Brain microvascular endothelial cell (primary cell): ENCODE measurements at places on chromosomes 7 and 10.

- DNase-seq: no peak
These were observed 15.7 kb upstream of the PFKP start for GRCh38 chr10:3051692-3052091.

GRCh38 chr7:151321341-151321740 is 20.3 kb upstream of the NUB1 start:
- no peak for DNase-seq

- DNase-seq: no peak
These were observed 48.6 kb upstream of the NANOS1 start for GRCh38 chr10:118980870-118981269.

DNA sequence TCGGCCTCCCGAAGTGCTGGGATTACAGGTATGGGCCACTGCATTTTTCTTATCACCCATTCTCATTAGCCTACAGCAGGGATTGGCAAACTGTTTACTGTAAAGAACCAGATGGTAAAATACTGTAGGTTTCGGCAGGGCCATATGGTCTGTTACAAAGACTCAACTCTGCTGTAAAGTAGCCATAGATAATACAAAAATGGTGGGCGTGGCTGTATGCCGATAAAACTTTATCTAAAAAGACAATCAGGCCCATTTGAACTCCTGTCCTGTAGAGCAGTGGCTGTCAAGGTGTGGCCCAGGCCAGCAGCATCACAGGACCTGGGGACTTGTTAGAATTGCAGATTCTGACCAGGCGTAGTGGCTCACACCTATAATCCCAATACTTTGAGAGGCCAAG is 134.3 kb downstream of the CUX1 start:
- no peak for DNase-seq

DNA sequence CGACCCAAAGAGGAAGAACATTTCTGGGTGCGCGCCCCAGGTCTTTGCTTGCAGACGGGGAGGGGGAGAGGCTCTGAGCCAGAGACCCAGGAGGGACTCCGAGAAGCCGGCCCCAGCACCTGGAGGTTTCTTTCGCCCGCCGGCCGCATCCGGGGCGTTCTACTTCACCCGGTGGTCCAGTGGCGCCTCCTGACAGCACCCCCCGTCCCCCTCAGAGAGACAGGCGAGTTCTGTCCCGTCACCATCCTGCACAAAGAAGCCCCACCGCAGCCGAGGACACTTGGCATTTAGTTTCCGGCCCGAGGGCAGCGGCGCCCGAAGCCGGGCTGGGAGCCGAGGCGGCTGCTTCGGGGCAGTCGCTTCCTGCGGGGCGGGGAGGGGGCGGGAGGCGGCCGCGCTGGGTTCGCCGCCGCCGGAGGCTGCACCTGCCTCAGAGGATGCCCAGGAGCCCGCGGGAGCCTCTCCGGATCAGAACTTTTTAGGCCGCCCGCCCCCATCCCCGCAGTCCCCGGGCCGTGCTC is at the start of gene TMEM178B:
TSS of gene TMEM178B (plus strand) at position 424 of the 521 bp plus-strand sequence.
- no peak for DNase-seq

GRCh38 chr7:83410989-83411591 is 237.8 kb downstream of the SEMA3E start:
- peak; percentile 16 for DNase-seq

DNA sequence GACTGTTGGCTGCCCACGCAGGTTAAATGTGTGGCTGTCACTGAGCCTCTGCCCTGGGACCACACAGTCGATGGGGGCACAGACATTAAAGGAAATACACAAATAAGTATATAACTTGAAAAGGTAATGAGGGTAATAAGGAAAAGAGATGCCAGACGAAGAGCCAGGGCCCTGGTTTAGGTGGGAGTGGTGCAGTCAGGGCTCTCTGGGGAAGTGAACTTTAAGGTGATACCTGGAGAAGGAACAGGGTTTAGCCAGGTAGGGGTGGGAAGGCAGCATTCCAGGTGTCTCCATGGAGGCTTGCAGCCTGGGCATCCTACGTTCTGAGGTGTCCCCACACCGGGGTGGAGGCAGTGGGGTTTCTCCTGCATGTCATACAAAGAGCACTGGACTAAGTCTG is 50.4 kb downstream of the UNC5B start:
- no peak for DNase-seq

DNA sequence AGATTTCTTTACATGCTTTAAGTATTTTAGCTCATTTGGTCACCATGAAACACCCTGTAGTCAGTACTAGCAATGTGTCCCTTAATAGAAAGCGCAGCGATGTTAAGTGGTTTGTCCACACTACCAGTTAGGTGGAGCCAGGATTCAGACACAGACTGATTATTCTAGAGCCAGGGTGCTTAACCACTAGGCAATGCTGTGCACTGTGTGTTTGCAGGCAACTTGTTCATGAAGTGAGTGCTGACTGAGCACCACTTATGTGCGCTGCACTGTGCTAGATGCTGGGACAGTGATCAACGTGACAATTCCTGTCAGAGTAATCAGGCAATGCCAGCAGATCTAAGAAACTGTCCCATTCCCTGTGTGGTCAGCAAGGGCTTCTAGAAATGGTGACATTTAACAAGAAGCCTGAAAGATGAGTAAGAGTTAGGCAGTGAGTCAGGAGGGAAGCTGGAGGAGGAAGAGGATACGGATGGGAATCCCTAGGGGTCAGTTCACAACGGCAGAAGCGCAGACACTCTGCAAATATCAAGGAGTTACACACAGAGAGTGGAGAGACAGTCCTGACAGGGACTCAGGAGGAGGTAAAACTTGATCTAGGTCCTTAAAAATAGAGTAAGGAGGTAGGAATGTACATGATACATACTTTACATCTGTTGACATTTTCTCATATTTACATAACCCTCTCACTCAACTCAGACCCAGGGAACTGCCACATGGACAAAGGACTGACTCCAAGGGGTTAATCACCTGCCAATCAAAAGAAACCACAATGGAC is 69.7 kb upstream of the EGR2 start:
- DNase-seq: peak; percentile 78

DNA sequence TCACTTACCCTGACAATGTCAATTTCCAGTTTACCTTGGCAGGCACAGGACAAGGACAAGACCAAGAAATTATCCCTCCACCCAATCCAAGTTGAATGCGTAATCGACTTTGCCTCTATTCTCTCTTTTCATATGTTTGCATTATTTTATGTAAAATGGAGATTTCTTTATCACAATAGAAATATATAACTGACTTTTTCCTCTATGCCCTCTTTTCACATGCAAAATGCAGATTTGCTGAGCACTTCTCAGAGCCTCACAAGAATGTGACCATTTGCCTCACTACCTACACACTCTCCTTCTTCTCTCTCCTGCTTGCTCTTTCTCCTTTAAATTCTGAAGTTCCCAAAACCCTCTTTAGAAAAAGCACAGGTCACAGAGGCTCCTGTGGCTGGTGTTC is 15.1 kb downstream of the CYP3A43 start:
- DNase-seq: no peak

GRCh38 chr7:128903621-128904361 is 6.7 kb downstream of the KCP start:
- DNase-seq: no peak

GRCh38 chr7:34130558-34131295 is 225.4 kb downstream of the BMPER start:
- DNase-seq: no peak

DNA sequence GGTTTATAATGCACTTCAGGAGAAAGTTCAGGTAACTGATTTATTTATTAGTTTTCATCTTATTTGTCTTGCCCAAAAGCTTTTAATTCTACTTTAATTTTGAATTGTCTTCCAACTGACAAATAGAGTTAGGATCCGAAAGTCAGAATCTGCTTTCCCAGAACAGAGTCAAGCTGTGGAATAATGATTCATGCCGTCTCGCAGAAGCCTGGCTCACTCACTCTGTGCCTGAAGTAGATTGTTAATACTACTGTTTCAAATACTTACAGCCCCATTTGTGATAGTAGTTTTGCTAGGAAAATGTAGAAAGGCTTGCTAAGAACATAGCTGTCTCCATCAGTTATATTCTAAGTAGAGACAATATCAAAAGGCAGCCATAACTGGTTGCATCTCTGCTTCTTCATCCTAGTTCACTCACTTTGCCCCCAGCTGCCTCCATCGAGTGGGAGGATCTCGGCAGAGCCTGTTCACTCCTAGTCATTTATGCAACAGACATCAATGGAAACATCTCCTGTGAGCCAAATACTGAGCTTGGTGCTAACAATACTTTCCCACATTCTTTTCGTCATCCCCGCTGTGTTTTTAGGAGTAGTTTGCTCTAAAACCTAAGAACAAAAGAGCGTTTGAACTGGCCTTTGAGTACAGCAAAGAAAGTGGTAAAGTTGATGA is 28.0 kb downstream of the ABRAXAS2 start:
- DNase-seq: no peak

DNA sequence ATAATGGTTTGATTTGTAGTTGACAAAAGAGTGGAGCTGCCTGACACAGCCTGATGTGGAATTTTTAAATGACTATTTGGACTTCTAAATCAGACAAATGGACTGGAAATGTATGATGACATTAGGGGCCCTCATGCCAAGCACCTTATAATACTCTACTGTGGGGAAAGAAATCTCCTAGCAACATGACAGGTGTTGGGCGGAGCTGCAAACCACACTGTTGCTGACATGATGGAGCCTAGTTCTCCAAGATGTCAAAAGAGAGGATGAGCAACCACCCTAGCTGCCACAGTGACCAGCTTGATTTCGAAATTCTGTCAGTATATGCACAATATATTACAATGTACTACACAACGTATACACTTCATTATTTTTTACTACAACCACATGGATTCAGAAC is 65.8 kb downstream of the RHOBTB1 start:
- DNase-seq: no peak

DNA sequence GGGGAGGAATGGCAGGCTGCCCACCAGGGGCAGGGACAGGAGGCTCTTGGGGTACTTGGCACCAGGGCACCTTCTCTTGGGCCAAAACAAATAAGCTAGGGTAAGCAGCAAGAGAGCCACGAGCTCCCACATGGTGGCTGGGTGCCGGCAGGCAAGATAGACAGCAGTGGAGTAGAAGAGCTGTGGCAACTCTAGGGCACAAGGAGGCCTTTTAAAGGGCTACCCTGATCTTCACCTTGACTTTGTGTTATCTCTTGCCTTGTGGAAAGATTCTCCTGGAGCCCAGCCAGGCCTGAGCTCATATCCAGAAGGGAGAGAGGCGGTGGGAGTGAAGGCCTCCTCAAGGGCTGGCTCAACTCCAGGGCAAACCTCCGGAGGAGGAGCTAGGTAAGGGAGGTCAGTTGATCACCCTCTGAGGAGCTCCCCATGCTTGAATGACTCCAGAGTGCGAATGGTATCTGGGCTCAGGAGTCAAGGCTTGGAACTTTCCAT is at the start of gene CYP17A1:
TSS of gene CYP17A1 (minus strand) at position 184 of the 492 bp plus-strand sequence. CDS start at position 132, 52 bp downstream.
- no peak for DNase-seq

DNA sequence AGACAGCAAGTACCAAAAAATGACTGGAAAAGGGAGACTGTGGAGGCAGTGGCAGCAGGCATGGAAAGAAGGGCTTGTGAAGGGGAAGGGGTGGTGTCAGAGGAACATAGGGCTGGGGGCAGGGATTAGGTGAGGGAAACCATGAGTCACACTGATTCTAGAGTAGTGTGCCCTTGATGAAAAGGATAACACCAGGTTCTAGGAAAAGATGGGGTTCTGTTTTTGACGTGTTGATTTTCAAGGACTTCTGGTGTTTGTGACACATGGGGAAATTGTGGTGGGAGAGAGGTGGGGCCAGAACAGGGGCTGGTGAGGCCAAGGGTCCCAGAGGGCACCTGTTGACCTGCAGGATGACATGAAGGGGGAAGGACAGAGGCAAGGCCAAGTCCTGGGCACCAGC is 57.1 kb downstream of the FIGNL1 start:
- DNase-seq: no peak

GRCh38 chr10:119199231-119199992 is 8.0 kb upstream of the GRK5 start:
- peak; percentile 82 for DNase-seq

DNA sequence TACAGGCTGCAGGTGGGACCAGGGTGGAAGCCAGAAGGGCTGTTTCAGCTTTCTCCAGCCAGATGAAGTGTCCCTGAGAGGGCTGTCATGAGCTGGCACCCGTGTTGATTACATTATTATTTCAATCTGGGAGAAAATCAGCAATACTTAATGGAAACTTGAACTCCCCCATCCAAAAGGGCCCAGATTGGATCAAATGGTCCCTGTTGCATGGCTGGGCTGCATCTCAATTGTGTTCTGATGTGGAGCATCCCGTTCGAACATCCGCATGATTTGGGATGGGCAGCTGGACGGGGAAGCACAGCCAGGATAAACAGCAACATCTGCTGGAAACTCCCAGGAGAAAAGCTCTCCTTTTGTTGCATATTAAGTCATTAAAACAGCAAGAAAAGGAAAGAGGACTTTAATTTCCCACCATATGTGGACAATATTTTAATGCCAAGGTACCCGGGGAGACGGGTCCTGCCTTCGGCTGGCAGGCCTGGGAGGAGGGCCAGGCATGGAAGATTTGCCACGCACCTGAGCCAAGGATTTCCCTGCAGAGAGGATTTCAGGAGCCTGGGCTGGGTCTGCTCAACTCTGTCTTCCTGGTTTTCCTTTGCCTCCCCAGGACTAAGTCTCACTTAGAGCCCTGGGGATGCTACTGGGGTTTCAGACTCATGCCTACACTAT is 52.4 kb downstream of the NPTX2 start:
- no peak for DNase-seq

DNA sequence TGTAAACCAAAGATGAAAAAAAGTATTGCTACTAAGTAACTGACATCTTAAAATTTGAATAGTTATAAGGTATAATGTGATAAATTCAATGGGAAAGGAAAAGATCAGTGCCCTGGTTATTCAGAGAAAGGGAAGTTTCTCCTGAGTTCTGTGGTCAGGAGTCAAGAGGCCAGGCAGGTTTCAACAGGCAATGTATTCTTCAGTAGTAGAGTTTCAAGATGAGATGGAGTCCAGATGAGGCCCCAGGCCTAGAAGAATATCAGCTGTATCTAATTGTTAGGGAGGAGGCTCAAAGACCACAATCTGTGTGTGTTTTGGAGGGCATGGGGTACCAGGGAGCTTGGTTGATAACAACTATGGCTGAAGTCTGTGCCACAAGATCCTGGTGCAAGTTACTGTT is 101.4 kb upstream of the DLX6 start:
- no peak for DNase-seq

GRCh38 chr10:104349623-104350126 is 4.0 kb upstream of the CFAP58 start:
- no peak for DNase-seq

- DNase-seq: no peak
These were observed 35.7 kb downstream of the CH25H start for GRCh38 chr10:89171263-89171872.

- no peak for DNase-seq
These were observed 45.5 kb downstream of the AOC1 start for GRCh38 chr7:150897502-150898474.

DNA sequence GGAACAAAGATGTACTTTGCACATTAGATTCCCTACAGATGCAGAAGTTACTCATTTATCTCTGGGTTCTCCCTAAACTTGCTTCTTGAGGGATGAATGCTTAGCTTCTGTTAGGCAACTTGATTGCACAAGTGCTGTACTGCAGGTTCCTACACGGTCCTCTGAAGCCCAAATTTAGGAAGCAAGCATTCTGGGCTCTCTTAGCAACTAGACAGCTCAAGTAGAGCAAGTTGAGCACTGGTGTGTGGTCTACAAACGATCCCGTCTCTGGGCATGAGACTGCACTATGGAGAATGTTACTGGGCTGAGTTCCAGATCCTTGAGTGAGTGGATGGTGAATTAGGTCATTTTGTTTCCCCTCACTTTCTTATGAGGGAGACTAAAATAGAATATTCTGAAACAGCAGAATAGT is 14.3 kb downstream of the SEMA3D start:
- DNase-seq: peak; percentile 88
